ENCODE measurements at places on chromosomes 6 and 20.
A peak's percentile ranks its signal among the peaks of the same experiment; 100 is the strongest.

GRCh38 chr6:132131351-132131750 is 180.2 kb upstream of the CCN2 start:
- DNase-seq, result peak; percentile 19

DNA sequence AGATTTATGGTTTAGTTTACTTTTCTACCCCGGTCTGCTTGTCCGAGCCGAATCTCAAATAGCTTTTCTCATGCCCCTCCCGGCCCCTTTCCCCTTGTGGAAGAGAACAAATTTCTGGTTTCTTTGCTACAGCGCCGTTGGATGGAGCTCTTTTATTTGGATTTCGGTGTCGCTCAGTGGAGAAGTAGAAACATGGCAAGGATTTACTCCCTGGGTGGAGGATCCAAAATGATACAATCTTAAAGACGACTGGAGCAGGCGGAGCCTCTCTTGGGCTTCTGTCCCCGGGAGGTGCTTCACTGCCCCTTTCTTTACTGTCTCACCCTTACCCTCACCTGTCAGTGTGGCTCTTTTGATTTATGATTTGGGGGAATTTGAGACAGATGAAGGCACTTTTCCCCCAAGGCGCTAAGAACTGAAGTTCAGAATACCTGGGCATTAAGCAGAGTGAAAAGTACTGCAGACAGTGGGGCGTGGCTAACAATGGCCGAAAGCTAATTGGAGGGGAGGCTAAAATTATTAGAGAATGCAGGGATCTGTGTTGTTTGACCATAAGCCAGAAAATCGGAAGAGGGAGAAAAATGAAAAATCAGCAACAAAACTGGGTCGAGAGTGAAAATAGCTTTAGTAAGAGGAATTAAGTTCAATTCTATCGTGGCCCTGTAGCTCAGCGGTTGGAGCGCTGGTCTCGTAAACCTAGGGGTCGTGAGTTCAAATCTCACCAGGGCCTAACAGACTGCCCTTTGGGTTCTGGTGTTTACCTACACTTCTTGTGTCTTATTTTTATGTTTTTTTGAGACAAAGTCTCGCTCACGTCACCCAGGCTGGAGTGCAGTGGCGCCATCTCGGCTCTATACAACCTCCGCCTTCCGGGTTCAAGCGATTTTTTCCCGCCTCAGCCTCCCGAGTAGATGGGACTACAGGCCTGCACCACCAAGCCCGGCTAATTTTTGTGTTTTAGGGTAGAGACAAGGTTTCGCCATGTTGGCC is 145.1 kb upstream of the ZNF184 start:
- DNase-seq, result peak; percentile 72

GRCh38 chr6:109300874-109301273 is 81.4 kb downstream of the CD164 start:
- DNase-seq, result no peak

DNA sequence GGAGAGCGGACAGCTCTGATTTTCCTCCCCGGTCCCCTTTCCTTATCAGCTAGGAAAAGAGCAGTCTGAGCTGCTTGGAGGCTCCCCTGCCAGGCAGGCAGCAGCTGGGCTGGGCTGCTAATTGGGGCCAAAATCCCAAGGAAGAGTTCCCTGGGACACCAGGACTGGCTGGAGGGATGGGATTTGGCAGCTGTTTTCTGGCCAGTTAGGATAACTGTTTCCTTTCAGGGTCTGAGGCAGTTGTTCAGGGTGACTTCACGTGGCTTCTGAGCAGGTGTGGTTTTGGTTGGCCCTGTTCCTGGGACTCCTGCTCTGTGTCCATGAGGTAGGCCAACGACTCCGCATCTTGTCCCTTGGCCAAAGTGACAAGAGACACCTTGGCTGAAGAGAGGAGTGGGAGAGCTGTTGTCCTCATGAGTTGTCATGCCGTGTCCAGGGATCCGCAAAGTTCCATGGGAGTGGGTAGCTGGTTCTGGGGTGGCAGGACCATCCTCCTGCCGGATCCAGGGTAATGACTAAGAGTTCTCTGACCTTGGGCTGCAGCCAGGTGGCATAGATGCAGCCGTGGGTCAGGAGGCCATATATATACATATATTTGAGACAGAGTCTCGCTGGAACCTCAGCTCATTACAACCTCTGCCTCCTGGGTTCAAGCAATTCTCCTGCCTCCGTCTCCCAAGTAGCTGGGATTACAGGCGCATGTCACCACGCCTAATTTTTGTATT is 21.2 kb downstream of the MRPS18A start:
- no peak for DNase-seq

GRCh38 chr6:145339089-145339488 is 396.2 kb downstream of the EPM2A start:
- DNase-seq, result no peak

- peak; percentile 68 for DNase-seq
Measured at GRCh38 chr6:33298773-33299236, at the start of gene RGL2. Gene RGL2 (minus strand): TSS chr6:33298942. CDS start chr6:33298610, 332 bp downstream.

DNA sequence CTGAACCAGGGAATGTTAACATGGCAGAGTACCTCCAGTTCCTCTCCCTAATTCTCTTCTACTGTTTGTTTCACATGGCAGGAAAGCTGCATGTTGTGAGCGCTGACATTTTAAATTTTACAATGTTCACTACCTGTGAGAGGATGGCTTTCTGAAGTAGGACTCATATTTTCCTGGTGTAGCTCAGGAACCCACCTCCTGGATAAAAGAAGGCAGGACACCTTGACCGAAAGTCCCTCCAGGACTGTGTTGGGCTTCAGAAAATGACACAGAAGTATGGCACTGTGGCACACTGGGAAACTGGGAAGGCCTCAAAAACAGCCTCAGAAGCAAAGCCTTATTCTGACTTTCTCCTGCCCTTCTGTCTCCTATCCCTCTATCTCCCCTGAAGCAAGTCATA is 33.3 kb downstream of the PTPRK start:
- peak; percentile 38 for DNase-seq

DNA sequence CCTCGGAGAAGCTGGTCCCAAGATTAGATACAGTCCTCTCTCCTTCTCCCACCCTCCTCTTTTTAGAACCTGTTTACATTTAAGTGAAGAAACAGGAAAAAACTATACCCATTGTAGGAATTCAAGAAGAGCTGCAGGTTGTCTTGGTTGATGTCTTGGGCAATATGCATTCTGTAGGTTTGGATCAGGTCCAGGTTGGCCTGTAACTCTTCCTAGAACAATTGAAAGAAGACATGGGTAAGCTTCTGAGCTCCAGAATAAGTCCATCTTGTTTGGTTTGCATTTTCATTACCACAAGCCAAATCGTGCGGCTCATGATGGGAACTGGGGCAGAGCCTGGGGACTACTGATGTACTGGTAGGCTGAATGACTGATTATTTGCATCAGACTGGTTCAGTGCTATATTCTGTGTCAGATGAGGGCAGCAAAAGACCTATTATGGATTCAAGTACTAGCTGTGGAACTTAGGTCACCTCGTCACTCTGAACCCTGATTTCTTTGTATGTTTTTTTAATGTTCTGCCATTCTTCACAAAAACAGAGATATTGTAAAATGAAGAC is 20.3 kb upstream of the SLA2 start:
- DNase-seq, result peak; percentile 25

- DNase-seq, result no peak
Measured at GRCh38 chr6:79334674-79335073, 100.2 kb upstream of the HMGN3 start.
